C1 segment of cervical spinal cord (tissue), 14 donors: ENCODE measurements at places on chromosomes 5 and 9.
A peak's percentile ranks its signal among the peaks of the same experiment; 100 is the strongest.

DNA sequence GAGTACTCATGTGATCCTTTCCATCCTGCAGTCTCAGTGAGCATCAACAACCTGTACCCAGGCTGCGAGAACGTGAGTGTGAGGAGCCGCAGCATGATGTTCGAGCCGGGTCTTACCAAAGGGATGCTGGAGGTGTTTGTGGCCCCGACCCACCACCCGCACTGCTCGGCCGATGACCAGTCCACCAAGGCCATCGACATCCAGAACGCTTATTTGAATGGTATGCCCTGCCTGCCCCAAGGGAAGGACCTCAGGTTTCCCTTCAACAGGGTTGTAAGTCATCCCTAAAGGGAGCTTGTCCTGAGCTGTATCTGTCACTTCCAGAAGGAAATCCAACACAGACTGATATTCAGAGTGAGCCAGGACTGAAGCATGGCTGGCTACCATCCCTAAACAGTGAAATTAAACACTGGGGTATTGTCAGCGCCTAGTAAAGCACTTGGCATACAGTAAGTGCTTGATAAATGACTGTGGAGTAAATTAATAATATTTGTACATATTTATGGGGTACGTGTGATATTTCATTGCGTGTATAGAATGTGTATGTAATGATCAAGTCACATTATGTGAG lies 39.3 kb upstream of the CTSL start:
- DNase-seq, result no peak

- DNase-seq, result no peak
Observed at GRCh38 chr5:40277161-40277906, 402.4 kb upstream of the PTGER4 start.

DNA sequence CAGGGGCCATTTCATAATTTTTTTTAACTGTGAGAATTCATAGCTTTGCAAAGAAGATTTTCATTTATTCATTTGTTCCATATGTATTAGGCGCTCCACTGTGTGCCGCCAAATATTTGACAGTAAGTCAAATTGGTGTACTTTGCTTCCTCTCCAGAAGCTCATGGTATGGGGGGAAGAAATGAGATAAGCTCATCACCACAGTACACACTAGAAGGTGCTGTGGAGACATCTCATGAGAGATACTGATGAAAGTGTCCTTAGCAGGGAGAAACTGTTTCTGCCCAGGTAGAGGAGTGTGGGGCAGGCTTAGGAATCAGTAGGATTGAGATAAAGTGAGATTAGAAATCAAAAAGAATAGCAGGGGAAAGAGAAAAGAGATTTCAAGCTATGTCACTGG lies 136.2 kb downstream of the CDH6 start:
- DNase-seq, result no peak

DNA sequence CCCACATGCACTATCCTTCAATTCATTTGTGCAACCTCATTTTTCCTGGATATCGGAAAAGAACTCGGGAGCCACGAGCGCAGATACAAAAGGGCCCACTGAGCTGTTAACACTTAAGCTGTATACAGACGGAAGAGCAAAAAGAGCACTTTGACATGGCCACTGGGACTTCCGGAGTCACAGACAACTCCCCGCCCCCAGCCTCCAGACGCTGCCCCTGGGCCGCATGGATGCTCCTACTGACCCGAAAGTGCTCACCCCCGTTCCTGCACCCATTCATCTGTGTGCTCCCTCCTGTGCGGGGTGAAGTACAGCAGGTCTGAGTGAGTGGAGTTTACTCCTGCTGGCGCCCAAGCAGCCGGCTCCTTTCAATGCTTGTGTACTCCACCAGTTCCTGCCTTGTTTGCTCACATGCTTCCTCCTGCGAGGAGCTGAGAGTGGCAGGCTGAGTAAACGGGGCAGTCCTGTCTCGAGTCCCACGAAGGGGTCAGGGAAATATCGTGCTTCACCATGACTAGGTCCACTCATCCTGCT lies 901.0 kb upstream of the CTNND2 start:
- no peak for DNase-seq

- DNase-seq, result no peak
Observed at GRCh38 chr5:151597749-151598148, 6.6 kb upstream of the FAT2 start.

GRCh38 chr5:31407921-31408693 lies 123.8 kb downstream of the DROSHA start:
- no peak for DNase-seq

- DNase-seq, result no peak
Observed at GRCh38 chr5:143676802-143677201, 135.2 kb upstream of the HMHB1 start.

GRCh38 chr5:154732212-154732611 lies 23.0 kb upstream of the LARP1 start:
- no peak for DNase-seq

DNA sequence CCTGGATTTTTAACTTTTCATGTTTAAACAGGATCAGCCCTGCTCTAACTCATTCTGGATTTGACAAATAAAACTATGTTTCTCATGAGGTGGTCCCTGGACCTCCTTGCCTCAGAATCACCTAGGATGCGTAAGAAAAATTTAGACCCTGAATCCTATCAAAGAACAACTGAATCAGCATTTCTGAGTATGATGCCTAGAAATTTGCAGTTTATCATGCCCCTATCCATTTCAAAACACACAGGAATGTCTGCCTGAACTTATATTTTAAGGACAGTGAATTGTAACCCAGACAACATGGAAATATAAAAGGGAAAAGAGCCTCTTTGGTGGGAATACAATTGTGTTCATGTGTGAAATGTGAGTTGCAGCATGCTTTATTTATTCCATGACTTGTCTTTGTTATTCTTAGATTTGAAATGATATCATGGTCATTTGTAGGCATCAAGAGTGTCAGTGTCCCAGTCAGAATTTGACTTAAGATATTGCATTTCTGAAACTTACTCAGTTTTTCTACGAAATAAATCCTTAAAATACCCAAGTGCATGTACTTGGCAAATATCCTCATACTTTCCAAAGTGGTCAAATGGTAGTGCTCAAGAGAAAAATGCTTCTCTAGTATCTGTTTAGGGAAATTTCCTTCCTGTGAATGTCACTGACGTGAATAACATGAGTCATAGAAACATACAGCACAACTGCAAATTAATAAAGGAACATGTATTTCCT lies 144.3 kb downstream of the GIN1 start:
- DNase-seq, result no peak

DNA sequence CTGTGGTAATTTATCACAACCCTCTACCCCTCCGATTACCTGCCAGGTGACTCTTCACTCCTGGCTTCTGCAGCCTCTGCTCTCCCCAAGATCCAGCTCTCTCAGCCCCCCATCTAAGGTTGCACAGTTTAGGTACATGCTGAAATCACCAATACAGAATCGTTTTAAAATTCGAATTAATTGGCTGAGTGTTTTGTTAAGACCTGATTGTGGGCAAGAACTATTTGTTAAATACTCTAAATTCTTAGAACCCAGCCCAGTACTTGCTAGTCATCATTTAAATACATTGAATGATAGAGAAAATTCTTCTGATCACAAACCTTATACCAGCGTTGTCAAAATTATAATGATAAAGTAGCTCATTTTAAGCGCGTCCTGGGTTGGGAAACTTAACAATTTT lies 147.5 kb upstream of the CDKN2B start:
- no peak for DNase-seq

- no peak for DNase-seq
Observed at GRCh38 chr5:74337254-74337983, 303.1 kb downstream of the ENC1 start.

DNA sequence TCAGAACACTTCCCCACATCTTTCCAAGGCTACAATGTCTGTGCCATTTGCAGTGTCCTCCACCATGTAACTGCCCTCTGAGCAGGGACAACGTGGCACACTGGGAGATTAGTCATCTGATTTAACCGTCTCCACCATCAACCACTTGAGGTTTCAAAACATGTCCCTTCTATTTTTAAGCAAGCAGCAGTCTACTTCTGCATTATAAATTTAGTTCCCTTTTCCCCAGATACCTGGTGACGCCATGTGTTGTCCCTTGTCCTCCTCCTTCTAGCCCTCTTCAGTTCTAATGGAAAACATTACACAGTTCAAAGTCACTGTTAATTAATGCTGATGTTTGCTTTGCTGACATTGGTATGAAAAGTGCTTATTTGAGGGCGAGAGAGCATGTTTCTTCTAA lies 52.8 kb downstream of the ATP10B start:
- no peak for DNase-seq

DNA sequence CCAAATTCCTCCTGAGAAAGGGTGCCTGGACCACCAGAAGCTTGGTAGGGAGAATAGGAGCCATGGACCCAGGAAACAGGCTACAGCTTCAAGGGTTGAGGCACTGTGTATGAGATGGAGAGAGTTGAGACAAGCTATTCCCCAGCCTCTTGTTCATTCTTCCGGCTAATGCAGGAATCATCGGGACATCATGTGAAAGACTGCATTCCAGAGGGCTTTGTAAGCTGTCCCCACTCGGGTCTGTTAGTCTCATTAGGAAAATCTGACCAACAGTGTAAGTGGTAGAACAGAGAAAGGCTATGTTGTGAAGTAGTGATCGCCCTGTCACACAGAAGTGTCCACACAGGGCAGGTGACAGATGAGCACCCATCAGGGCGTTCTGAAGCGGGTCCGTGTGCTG lies 81.4 kb downstream of the GABBR2 start:
- no peak for DNase-seq

DNA sequence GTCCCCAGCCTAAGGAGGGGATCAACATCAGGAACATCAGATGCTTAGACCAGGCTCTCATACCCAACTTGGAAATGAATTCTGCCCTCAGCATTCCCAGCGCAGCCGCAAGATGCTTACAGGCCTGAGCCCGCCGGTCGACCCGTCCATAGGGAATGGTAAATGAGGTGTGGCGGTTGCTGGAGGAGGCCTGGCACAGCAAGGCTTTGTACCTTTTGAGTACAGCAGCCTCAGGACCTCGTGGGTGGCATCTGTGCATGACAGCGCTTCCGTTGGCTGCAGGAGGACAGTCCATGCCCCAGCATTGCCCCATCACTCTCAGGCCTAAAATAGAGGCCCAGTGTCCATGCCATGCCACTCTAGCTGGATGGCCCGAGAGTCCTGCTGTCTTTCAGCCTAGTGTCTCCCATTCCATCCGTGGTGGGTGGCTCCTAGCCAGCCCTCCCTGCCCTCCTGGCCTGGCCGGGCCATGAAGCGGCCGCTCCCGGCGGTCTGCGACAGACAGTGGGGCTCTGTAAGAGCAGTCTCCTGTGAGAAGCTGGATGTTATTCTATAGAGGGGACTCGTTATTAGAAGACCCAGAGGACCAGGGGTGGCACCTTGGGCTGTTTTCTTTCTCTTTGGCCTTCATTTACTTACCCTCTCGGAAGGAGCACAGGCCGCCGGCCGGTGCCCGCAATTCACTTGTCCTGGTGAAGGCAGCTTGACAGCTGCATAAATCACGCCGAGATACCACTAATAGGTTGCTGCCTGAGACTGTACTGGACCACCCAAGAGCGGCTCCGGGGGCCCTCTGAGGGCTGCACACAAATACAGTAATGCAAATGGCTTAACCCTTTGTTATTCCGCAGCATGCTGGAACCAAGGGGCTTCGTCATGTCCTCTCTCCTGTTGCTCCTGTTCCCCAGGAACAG lies 223.5 kb upstream of the TUT7 start:
- no peak for DNase-seq

DNA sequence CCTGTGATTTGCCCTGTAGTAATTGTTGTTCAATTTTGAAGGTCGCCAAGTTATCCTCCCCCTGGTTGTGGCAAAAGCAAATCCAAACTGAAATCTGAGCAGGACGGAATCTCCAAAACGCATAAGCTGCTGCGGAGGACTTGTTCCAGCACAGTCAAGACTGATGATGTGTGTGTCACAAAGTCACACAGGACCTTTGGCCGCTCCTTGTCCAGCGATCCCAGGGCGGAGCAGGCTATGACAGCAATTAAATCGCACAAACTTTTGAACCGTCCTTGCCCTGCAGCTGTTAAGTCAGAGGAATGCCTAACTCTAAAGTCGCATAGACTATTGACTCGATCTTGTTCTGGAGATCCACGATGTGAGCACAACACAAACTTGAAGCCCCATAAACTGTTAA lies 128.4 kb downstream of the PARP8 start:
- no peak for DNase-seq

- no peak for DNase-seq
Observed at GRCh38 chr5:144779368-144779767, 608.7 kb downstream of the KCTD16 start.

- no peak for DNase-seq
Observed at GRCh38 chr5:56434986-56435385, 201.9 kb upstream of the ANKRD55 start.

DNA sequence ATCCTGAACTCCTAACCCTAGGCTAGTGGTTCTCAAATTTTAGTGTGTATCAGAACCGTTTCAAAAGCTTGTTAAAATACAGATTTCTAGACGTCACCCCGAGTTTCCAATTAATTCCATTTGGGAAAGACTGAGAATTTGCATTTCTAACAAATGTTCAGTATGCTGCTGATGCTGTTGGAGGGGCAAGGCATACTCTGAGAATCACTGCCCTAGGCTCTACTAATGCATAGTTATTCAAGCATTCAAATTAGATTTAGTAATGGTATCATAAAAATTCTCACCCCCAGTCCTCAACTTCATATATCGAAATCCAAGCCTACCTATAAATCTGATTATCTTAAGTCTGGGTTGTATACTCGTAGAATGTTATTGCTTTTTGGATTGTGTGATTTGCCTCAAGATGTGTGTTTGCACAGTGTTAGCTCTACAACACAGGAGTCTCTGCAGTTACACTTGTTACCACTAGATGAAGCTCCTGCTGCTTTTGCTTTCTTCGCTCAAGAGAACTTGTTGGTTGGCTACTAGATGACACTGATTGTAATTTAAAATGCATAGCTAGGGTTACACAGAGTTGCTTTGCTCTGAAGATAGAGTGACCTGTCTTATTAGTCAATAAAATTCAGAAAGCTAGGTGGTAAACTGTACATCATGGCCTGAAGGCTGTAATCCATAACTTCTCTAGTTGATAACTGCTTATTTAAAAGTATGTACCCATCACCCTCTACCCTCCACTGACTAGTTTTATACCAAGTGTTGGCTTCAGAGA lies 7.5 kb upstream of the ERAP2 start:
- no peak for DNase-seq

DNA sequence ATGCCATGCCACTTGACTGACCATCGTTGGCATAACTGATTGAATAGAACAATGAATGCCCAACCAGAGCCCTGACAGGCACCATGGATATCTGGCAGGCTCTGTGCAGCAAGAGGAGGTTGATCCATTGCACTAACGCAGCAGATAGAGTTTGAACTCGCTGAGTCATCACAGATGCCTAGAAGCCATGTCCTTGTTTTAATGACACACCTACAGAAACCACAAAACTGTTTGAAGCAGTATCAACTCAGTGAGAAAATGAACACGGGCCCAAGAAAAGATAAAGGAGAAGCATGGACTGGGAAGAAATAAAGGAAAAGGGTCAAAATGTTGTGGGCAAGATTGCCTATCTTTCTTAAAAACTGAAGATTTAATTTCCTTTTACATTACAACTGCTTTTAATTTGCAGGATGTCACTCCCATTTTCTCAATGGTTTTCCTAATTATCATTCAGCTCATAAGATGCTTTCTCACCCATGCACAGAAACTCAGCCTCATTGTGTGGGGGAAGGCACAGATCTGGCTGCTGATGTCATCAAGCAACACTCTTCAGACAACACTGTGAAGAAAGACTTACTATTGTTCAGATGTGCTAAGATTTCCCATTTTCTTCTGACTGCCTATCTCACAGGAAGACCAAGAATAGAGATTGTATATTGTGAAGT lies 129.0 kb downstream of the PIK3R1 start:
- DNase-seq, result peak; percentile 5
